Activated T-cell treated with anti-CD3 and anti-CD28 coated beads for 24 hours (primary cell): ENCODE measurements at places on chromosomes 13 and 19.

- DNase-seq = no peak
Observed at GRCh38 chr19:4455719-4456475, 1.7 kb downstream of the UBXN6 start.

GRCh38 chr13:67134417-67135129, 95.6 kb downstream of the PCDH9 start:
- DNase-seq = no peak

DNA sequence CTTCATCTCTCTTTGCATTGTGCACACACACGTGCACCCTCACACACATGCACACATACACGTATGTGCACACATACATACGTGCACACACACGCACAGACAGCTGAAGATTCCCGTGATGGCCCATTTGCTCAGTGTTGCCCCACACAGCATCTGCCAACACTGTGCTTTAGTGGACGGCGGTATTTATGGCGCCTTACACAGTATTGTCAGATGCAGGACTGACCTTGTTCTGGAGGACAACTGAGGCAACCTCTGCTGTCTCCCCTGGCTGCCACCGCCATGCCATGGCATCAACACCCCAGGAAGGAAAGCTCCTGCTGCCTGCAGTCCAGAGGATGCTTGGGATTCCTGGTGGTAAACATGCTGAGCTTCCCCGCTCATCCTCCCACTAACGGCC, 316.4 kb downstream of the TEX29 start:
- no peak for DNase-seq

- DNase-seq = no peak
Observed at GRCh38 chr13:99331881-99332293, 24.7 kb upstream of the GPR183 start.

DNA sequence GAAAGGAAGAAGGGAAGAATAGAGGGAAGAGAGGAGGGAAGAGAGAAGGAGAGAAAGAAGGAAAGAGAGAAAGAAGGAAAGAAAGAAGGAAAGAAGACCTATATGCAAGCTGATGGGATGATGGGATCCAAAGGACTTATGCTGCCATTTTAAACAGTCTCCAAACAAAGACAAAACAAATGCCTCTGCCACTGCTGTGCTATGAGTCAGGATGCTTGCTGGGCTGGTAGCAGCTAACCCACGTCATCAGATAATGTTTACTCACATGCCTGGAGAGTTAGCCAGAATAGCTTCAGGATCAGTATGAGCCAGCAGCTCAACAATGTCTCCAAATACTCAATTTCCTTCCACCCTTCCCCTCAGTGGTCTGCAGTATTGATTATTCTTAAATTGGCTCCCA, 12.0 kb upstream of the ZNF274 start:
- DNase-seq = no peak

DNA sequence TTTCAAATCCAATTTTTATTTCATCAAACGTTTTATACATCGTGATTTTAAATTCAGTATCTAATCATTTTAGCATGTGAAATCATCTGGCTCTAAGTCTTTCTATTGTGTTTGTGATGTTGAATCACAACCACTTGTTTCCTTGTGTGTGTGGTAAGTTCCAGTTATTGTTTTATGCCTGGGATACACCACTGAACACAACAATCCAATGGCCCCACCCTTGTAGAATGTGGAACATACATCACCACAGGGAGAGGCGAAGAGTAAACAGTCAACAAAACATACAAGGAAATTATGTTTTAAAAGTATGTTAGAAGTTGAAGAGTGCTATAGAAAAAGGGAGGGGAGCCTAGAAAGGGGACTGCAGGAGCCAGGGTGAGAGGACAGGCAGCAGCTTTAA, 100.5 kb downstream of the EPSTI1 start:
- no peak for DNase-seq

- DNase-seq = no peak
Observed at GRCh38 chr13:48234566-48235340, 1.7 kb downstream of the ITM2B start.

GRCh38 chr19:8517551-8518442, 3.8 kb upstream of the ZNF414 start:
- DNase-seq = no peak

GRCh38 chr13:42049454-42049813, 986 bp downstream of the DGKH start:
- no peak for DNase-seq

GRCh38 chr13:52020191-52020590, 4.3 kb upstream of the UTP14C start:
- no peak for DNase-seq

DNA sequence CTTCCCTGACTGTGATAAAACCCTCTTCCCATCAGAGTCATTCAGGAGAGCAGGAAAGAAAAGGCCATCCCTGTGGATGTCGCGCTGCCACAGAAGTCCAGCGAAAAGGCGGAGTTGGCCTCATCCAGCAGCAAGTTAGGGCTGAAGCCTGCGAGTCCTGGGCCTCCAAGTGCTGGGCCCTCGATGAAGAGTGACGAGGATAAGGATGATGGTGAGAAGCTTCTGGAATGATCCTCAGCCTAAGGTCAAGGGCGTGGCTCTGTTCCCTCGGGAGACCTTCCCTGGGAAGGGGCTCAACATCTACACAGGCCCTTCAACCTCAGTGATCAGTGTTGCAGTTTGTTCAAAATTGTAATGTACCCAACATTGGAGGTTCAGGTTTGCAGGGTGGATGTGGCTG, 22.3 kb downstream of the TEX29 start:
- DNase-seq = no peak

- no peak for DNase-seq
Observed at GRCh38 chr13:27193496-27193895, 21.9 kb upstream of the USP12 start.

DNA sequence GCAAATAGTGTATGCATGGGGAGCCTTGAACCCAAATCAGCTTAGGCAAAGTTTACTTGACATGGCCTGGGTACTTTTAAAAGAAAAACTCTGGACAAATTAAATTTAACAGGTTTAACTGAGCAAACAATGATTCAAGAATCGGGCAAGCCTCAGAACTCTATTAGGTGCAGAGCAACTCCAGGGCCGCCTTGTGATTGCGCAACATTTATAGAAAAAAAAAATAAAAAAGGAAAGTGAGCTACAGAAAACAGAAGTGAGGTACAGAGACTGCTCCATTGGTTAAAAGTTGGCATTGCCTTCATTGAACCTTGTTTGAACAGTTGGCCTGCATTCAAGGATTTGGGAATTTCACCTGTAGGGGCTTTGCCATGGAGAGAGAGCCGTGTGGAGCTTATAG, 421.0 kb upstream of the TSHZ3 start:
- no peak for DNase-seq

GRCh38 chr19:3671680-3672574, 28.3 kb downstream of the PIP5K1C start:
- no peak for DNase-seq

- no peak for DNase-seq
Observed at GRCh38 chr13:43245374-43245964, 222.1 kb downstream of the DNAJC15 start.

- peak; percentile 94 for DNase-seq
Observed at GRCh38 chr13:27449936-27450828, at the start of gene MTIF3. MTIF3 (minus strand) TSS chr13:27450564; CDS start chr13:27440448, 10,116 bp downstream.

- DNase-seq = no peak
Observed at GRCh38 chr13:109575821-109576220, 210.6 kb downstream of the IRS2 start.

DNA sequence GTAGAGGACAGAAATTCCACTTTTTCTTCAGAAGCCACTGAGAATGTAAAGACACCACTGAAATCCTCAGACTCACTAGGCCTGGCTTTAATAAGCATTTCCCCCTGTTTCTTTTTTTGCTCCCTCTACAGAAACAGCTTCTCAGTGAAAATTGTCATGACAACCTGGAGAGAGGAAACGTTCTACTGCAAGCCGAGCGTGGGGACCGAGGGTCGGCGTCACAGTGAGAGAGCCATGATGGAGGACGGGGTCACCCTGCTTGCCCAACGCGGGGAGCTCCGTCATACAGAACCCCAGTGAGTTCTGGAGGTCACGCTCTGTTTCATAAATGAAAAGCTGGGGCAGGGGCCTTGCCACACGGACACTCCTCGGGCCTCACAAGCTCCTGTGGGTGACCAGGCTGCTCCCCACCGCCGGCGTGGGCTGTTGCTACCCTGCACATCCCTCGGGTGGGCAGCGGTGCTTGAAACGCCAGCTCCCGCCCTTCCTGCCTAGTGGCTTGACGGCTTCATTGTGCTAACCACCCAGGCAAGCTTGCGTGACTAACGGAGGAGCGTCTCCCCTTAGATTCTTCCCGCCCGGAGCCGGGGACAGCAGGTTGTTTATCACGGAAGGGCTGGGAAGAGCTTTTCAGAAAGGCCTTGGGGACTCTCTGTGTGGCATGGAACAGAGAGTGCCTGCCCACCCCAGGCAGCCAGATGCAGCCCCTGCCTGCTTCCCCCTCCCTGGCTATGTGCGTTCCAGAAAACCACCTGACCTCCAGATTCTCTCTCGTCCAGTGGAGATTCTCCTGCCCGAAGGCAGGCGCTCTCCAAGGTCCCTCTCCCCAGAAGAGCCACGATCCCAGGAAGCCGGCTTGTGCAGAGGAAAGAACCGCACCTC, 153.6 kb downstream of the KATNAL1 start:
- DNase-seq = no peak

DNA sequence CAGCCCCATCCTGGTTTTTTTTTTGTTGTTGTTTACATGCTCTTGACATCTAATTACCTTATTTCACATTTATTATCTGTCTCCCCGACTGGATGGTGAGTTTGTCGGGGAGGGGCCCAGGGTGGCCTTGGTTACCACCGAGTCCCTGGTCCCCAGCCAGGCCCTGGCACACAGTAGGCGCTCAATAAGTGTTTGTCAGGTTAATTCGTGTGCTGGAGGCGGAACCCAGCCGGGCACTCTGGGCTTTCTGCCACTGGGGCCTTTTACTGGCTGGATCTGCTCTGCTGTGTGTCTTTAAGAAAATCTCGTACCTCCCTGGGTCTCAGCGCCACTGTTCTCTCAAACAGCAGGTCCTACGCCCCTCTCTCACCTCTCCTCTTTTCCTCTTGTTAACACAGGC, 4.6 kb downstream of the NRTN start:
- DNase-seq = no peak

DNA sequence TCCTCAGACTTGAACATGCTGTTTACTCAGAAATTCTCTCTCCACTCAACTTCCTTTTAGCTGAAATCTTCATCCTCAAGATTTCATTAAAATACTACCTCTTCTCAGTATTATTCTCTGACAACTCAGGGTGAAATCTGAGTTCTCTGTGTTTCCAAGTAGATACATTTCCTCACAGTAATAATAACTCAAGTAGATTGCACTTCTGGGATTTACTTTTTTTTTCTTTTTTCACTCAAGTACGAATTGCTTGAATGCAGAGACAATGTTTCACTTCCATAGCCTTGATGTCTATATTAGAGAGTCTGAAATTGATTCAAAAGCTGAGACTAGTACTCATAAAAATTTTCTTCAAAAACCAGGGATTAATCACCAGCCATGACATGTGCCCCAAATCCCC, 166.4 kb downstream of the SLITRK5 start:
- DNase-seq = no peak

- no peak for DNase-seq
Observed at GRCh38 chr19:10009714-10010224, 535 bp downstream of the COL5A3 start.

DNA sequence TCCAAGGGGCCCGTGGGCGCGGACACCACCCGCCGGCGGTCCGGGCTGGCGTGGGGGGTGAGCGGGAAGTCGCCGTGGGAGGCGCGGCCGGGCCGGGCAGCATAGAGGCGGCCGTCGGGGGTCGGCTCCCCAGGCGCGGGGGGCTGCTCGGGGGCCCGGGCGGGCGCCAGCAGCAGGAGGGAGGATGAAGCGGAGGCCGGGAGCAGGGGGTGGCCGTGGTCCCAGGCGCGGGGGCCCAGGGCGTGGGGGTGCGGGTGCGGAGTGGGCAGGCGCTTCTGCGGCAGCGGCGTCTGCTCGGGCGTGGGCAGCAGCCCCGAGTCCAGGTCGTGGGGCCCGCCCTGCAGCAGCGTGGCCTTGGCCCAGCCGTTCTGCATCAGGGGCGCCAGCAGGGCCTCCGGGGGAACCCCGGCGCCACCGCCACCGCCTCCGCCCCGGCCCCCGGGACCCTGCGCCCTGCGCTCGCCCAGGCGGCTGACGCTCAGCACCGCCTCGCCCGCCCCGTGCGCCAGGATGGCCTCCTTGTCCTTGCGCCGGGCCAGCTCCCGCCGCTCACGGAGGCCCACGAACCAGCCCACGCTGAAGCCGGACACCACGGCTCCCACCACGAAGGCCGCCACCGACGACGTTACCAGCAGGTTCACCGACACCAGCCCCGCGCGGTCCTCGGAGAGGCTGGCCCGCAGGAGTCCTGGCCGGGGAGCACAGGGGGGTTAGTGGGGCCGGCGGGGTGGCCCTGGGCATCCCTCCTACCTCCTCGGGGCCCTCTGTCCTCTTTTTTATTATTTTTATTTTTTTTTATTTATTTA, 4.2 kb upstream of the LRG1 start:
- DNase-seq = no peak

DNA sequence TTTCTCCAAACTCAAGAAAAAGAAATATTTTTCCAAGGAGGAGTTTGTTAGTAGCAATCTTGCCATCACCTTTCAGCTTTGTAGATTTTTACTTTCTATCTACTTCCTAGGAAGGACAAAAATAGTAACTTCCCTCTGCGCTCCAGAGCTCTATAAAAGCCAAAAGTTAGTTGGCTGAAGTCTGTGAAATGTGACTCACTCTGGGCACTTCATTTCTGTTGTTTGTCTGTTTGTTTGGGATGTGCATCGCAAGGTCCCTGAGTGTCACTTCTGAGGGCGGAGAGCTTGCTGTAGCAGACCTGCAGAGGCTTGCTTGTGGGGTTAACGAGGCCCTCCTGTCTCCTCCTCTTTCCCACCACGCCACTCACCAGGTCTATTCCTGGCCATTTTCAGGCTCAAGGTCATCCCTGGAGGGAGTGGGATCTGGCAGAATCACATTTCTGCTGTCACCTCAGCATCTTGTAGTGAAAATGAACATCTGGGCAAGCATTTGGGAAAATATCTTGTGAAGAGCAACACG, 307.6 kb downstream of the GPC6 start:
- DNase-seq = no peak

DNA sequence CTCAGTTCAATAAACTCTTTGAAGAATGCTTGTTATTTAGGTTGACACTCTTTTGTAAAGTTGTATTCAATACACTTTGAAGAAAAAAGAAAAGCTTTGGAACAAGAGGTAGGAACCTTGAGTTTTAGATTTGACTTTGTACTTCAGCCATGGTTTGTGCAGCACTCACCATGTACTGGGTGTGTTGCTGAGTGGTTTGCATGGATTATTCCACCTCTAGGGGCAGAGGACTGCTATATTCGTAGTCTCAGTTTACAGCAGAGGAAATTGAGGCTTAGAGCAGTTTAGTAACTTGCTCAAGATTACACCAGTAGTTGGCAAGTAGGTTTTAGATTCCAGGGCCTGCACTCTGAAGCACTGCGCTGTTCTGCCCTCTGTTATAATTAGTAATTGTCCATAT, 68.8 kb downstream of the DNAJC3 start:
- DNase-seq = no peak

GRCh38 chr13:81738364-81738763, 1397.4 kb upstream of the SPRY2 start:
- no peak for DNase-seq

- no peak for DNase-seq
Observed at GRCh38 chr13:46715363-46715762, 81.6 kb downstream of the ESD start.

GRCh38 chr19:11111771-11112144, 22.5 kb downstream of the LDLR start:
- no peak for DNase-seq

GRCh38 chr13:76795701-76796695, 90.2 kb downstream of the KCTD12 start:
- no peak for DNase-seq
